Mammary epithelial cell (primary cell): ENCODE measurements at places on chromosomes 11 and 22.

GRCh38 chr11:69797156-69797555, 22.0 kb upstream of the FGF4 start:
- no peak for DNase-seq

- DNase-seq, result peak; percentile 6
Measured at GRCh38 chr11:5891216-5891800, 1.7 kb upstream of the OR52E5 start.

DNA sequence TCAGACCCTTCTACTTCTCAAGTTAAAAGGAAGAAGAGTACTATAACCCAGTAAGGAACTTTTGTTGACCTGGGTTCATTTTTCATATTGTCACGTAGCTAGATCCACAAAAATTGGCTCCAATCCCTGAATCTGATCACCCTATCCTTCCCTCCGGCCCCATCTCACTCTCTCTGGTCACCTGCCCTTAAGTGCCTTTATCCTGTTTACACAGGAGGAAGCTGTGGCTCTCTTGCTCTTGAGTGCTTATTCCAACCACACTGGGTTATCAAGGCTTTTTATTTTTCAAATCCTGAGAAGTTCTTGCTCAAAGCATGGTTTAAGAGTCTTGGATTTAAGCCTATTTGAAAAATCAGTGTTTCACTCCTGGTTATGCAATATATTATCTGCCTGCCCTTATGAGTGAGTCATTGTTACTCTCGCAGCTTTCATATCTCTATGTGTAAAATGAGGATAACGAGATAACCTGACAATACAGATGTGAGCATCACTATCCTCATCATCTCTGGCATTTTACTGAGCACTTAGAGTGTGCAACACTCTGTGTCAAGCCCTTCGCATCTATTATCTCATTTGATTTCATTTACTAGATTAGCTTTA, 293.9 kb downstream of the GUCY1A2 start:
- no peak for DNase-seq

- DNase-seq, result no peak
Measured at GRCh38 chr22:21714786-21715185, 20.8 kb downstream of the YPEL1 start.

DNA sequence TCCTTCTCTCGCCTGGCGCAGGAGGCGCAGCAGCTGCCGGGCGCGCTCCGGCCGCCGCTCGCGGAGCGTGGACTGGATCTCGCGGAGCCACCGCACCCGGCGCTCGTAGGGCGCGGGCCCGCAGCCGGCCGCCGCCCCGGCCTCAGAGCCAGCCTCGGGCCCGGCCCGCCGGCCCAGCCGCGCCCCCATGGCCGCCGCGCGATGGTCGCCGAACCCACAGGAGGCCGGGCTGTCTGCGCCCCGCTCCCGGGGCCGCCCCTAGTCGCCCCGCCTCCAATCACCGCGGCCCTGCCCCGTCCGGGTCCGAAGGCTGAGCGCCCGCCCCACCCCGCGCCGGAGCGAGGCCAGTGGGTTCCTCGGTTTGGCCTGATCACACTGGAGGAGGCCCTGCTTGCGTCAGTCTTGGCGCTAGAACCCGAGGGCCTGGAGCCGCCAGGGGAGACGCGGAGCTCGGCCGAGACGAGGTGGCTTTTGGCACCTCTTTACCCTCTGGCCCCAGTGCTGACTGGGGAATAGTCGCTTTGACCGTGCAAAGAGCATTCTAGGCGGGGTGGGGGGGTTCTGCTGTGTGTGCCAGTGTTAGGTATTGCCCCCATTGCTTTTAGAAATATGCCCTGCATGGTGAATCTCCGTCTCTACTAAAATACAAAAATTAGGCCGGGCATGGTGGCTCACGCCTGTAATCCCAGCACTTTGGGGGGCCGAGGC, at the start of gene LRRC75B:
TSS of gene LRRC75B (minus strand) at position 223 of the 708 bp plus-strand sequence. CDS start at position 189, 34 bp downstream.
- peak; percentile 79 for DNase-seq

DNA sequence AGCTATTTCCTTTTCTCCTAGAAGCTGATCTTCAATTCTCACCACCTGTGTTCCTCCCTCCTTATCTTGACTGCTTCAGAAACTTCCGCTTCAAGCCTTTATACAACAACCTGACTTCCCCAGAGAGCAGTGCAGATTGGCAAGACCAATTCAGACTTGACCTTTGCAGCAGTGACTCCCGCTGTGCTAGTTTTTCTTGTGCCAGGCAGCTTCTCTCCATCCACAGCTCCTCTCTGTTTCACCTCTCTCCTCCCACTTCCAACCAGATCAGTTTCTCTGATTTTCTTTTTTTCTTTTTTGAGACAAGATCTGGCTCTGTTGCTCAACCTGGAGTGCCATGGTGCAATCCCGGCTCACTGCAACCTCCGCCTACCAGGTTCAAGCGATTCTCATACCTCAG, 74.3 kb downstream of the GRAMD1B start:
- no peak for DNase-seq
